ENCODE measurements at places on chromosomes 1 and 21.

DNA sequence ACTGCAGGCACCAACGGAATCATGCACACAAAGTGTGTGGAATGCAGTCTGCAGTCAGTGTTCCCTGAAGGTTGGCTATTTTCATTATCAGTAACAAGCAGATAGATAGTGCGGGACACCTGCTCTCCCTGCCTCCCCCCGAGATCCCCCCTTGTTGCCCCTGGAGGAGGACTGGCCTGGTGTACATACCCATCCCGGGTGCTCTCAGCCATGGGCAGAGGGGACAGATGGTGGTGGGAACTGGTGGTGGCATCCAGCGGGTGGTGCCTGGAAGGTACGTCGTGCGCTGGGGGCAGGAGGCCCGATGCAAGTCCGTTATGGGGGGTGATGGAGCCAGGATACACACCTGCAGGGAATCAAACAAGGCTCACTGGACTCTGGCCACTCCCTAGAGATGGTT is 55.2 kb downstream of the DMRTB1 start:
- no peak for DNase-seq

GRCh38 chr1:74430342-74430934 is 82.0 kb downstream of the LRRC53 start:
- no peak for DNase-seq

DNA sequence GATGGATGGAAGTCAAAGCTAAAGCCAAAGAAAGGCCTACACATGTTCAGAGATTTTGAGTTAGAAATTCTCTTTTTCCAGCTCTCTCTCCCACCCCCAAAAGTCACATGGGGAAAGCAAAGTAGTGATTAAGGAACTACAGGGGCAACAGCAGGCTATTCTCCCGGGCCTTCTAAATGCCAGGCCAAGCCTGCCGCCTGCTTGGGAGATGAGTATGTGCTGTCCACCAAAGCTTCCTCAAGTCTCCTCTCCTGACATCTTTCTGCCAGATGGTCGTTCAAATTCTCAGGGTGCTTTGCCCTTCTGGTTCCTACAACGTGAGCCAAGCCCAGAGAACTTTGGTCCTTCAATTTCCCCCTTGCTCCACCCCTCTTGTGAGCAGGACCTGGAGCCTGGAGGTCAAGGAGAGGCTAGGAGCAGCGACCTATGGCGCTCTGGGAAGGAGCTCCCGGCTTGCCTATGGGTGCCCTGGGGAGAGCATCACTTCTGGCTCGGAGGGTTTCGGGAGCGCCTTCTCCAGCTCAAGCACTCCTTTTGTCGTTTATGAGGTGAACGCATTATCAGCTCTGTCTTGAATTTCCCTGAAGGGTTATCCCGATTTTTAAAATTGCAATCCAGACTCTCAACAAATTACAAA is 4.4 kb upstream of the PRRX1 start:
- no peak for DNase-seq

DNA sequence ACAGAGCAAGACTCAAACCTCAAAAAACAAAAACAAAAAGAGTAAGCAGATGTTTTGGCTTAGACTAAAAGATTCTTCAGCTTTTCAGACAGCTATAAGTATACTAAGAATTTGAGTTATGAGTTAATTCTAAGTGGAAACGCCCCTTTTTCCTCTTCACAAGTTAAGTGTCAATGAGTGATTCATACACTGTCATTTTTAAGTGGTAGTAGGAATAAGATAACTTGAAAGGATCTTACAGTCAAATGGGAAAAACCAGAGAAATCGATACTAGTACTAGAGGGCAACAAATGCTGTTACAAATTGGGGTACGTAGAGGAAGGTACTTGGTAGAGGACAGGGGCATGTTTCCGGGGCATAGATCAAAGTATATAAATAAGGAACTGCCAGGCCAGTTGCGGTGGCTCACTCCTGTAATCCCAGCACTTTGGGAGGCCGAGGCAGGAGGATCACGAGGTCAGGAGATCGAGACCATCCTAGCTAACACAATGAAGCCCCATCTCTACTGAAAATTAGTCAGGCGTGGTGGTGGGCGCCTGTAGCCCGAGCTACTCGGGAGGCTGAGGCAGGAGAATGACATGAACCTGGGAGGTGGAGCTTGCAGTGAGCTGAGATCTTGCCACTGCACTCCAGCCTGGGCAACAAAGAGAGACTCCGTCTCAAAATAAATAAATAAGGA is 7.4 kb downstream of the H3-3A start:
- DNase-seq: no peak

GRCh38 chr21:29909571-29909970 is 30.2 kb downstream of the GRIK1 start:
- no peak for DNase-seq

DNA sequence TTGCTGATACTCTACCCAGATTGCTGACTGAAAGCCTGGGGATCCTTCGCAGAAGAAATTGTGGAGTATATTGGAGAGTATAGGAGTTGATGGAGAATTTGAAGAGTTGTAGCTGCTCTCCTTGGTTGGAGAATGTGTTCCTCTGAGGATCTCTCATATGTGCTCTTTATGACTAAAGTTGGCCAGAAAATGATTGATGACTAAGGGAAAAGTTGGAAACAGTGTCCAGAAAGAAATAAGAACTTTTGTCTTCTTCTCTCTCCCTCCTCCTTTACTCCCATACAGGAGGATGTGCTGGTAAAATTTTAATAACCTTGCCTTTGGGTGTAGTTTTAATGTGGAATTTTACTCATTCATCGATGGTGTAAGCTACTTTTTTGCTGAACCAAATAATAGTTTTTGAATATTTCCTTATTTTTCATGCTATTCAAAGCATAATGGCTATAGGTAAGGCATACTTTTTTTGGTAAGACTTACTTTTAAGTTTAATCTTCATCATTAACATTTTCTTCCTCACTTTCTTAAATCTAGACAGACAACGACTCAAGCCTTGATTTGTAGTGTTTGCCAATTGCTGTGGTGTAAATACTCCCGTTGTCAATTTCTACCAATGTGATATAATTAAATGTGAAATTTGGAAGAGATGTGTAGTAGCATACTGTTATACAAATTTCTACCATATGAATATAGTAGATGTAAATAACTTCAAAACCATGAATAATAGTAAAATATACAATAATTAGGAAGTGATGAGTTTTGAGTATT is 13.7 kb downstream of the C1orf141 start:
- DNase-seq: no peak

DNA sequence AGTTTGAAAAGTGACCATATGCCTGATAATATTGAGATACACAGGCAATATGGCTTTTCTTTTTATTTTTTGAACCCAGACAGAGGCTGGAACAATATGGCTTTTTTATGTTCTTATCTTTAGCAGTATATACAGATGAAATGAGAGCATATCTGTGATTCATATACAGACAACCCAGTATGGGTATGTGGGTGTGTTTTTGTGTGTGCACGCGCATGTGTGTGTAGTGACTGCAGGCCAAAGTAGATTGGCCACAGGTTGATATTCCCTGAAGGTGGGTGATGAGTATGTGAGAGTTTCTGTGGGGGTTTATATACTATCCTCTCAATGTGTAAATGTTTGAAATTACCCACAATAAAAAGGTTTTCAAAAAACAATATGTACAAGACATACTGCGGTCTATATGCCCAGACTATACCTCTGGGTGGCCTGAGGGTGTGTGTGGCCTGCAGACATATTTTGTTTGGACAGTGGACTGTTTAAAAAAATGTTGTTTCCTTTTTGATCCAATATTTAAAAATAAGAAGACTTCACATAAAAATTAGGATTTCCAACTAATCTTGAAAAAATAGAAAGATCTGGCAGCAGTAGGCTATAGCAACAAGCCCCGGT is 26.3 kb upstream of the TIAM1 start:
- DNase-seq: no peak

- no peak for DNase-seq
Measured at GRCh38 chr1:208074353-208074752, 163.4 kb upstream of the CD34 start.

GRCh38 chr1:47436979-47437446 is 831 bp upstream of the FOXD2 start:
- DNase-seq: no peak

- peak; percentile 22 for DNase-seq
Measured at GRCh38 chr1:54581621-54582035, 33.6 kb downstream of the ACOT11 start.

DNA sequence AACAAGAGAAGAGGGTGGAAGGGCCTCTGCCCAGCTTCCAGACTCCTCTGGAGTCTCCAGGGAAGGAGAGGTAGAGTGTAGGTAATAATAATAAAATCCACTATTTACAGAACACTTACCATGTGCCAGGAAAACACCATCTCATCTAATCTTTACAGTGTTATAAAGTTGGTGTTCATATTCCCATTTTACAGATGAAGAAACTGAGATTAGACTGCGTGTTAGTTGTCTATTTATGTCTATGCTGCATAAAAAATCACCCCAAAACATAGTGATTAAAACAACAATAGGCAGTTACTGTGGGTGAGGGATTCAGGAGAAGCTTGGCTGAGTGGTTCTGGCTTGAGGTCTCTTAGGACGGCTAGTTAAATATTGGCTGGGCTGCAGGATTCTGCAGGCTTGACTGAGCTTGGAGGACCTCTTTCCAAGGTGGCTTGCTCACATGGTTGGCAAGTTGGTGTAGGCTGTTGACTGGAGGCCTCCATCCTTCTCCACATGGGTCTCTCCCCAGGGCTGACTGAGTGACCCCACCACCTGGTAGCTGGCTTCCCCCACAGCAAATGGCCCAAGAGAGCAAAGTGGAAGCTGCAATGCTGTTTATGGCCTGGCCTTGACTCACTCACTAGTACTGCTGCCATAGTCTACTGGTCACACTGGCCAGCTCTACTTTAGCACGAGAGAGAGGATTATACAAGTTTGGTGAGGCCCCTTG is 6.5 kb upstream of the ALX3 start:
- DNase-seq: no peak

GRCh38 chr1:222634180-222635013 is 16.5 kb downstream of the MIA3 start:
- DNase-seq: no peak

DNA sequence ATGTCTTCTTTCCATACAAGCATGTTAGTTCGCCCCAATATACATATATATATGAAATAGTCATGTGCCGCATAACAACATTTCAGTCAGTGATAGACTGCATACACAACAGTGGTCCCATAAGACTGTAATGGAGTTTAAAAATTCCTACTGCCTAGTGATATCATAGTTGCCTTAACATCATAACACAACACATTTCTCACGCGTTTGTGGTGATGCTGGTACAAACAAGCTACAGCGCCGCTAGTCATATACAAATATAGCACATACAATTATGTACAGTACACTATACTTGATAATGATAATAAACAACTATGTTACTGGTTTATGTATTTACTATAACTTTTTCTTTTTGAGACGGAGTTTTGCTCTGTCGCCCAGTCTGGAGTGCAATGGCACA is 10.7 kb upstream of the SLAMF8 start:
- no peak for DNase-seq

DNA sequence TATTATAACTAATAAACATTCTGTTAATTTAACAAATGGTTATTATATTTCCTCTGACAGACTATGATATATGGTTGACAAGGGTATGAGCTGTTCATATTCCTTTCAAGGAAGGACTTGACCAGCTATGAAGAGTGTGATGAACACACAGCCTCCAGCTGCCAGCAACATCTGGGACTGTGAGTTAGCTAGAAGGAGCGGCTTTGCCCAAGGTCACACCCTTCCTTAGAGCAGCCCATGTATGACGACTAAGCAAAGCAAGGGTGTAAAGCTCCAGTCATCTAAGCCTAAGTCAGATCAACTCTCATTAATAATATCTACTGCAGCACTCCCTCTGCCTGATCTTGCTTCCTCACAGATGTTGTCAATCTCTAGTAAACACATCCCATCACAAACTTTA is 355.4 kb downstream of the PLPP3 start:
- DNase-seq: no peak

GRCh38 chr1:221795380-221795779 is 53.5 kb upstream of the DUSP10 start:
- DNase-seq: no peak

GRCh38 chr1:45550401-45551351 is at the start of gene AKR1A1:
TSS of gene AKR1A1 (plus strand) at chr1:45550826. CDS start at chr1:45561795, 10,969 bp downstream.
- peak; percentile 47 for DNase-seq

GRCh38 chr1:43444836-43445235 is 8.9 kb downstream of the HYI start:
- DNase-seq: no peak

- DNase-seq: no peak
Measured at GRCh38 chr1:94653454-94653853, 111.9 kb upstream of the F3 start.

DNA sequence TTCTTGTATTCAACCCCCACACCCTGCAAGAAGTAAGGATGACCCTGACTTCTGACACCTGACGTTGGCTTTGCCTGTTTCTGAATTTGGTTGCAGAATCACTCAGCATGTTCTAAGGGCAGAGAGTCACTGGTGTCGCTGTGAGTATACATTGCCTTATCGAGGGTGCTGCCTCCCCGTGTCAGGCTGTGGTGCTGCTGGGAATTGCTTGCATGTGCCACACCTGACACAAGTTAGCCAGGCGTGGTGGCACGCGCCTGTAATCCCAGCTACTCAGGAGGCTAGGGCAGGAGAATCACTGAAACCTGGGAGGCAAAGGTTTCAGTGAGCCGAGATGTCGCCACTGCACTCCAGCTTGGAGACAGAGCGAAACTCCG is 45.9 kb downstream of the WDR4 start:
- DNase-seq: no peak

DNA sequence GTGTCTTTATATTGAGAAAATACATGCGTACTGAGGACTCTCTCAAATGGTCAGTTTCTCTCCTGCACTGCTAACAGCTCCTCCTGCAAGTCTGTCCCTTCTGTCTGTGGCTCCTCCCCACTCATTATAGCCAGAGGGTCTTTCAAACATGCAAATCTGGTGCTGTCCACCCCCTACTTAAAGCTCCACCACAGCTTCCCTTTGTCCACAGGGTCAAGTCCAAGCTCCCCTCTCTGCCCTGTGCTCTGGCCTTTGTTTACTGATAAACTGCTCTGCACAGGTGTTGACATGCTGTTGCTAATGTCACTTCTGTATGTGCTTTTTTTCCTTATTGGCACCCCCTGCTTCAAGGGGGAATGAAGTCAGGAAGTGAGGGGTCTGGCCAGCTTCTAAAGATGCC is 47.7 kb upstream of the GPR37L1 start:
- no peak for DNase-seq

- DNase-seq: no peak
Measured at GRCh38 chr1:169892927-169893644, 610 bp downstream of the SCYL3 start.

- no peak for DNase-seq
Measured at GRCh38 chr1:172178886-172179285, 241.6 kb upstream of the C1orf105 start.

DNA sequence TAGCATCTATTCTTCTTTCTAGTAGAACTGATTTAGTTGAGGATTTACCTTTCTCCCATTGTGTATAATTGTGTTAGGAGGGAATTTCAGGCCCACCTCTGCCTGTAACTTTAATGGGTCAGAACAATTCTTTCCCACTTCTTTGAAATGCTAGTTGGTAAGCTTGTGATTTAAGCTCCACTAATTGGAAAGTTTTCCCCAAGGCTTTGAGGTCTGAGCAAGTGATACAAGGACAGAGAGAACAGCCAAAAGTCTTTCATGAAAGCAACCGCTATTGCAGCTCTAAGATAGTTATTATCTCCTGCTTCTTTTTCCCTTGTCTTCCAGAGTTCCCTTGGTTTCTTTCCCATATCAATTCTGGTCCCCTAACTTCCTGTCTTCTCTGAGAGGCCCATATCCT is 38.7 kb upstream of the PDC start:
- no peak for DNase-seq
